ENCODE measurements at places on chromosomes 6 and 20.

- no peak for DNase-seq
Measured at GRCh38 chr20:51014797-51015722, 7.8 kb downstream of the KCNG1 start.

DNA sequence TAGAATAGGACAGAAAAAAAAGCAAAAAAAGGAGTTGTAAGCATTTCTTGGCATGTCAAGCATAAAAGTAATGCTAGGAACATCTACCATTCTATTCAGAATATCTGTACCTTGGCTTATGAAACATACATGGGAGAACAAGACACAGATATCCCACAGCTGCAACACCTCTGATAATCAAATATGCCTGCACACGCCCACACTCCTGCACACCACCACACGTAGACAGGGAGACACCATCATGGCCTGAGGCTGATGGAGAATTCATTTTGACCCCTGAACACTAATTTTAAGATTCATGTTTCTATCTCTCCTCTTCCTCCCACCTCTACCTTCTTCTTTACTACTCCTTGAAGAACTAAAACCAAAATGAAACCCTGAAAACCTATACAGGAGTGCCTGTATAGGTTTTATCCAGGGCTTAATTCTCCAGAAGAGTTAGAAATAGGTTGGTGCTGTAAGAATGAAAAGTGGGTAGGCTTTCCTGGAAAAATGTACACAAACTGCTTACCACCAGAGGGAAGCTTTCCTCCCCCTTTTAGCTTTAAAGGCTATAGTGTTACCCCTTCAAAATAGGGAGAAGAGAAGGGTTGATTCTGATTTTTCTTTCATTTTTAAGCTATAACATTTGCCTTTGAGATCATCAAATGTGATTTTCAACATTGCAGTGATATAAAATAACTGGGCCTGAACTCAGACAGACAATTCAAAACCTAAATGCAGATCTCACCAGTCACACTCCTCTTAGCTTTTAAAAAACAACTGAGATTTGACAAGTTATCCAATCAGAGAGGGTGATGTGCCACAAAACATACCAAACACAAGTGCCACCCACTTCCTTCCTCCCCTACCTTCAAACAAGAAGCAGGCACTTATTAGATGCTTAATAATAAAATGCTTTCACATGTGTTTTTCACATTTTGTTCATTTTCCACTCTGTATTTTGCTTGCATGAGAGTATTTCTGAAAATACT is 57.9 kb downstream of the ELOVL5 start:
- DNase-seq = no peak

DNA sequence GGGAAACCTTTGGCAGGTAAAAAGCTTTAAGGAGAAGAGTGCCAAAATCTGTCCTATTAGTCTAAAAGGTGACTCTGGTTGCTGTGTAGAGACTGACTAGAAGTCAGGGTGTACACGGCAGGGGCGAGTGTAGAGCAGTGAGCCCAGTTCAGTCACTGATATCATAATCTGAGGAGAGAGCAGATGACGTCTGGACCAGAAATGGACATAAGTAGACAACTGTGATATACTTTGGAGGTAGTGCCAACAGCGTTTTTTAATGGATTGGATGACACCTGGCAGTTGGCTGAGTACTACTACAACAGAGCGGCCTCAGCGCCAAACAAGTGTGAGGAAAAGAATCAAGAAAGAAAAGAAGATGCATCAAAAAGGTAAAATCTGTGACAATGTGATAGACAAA is 76.0 kb downstream of the MAP7 start:
- no peak for DNase-seq

DNA sequence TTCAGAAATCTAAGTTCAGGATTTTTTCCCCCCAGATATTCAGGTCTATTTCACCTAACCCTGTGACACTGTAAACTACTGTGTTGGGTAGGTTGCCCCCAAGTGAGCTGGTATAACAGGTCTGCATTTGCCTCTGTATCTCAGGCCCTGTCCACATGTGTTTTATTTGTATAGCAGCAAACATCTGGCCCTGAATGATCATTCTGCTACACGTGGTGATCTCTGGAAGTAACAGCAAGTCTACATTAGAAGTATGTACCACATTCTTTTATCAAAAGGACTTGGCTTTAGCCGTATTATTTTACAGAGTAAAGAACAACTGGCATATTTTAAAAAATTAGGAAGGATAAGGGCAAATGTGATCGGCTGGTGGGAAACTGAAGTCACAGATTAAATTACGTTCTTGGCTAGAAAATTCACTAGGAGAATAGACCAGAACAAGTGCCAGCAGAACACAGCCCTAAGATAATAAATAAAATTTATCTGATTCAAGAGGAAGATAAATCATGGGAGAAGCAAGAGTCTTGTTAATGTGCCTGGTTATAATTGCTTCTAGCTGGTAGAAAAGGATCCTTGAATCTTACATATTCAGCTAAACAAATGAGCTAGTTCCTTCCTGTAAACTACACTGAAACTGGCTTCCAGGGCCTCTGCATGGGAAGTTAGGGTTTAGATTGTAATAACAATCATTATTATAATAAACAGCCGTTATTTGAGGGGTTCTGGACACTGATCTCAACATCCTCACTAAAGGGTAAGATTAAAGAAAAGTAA is 192.1 kb downstream of the SAMD5 start:
- no peak for DNase-seq

- no peak for DNase-seq
Measured at GRCh38 chr20:50735813-50736212, 4.4 kb downstream of the PARD6B start.

DNA sequence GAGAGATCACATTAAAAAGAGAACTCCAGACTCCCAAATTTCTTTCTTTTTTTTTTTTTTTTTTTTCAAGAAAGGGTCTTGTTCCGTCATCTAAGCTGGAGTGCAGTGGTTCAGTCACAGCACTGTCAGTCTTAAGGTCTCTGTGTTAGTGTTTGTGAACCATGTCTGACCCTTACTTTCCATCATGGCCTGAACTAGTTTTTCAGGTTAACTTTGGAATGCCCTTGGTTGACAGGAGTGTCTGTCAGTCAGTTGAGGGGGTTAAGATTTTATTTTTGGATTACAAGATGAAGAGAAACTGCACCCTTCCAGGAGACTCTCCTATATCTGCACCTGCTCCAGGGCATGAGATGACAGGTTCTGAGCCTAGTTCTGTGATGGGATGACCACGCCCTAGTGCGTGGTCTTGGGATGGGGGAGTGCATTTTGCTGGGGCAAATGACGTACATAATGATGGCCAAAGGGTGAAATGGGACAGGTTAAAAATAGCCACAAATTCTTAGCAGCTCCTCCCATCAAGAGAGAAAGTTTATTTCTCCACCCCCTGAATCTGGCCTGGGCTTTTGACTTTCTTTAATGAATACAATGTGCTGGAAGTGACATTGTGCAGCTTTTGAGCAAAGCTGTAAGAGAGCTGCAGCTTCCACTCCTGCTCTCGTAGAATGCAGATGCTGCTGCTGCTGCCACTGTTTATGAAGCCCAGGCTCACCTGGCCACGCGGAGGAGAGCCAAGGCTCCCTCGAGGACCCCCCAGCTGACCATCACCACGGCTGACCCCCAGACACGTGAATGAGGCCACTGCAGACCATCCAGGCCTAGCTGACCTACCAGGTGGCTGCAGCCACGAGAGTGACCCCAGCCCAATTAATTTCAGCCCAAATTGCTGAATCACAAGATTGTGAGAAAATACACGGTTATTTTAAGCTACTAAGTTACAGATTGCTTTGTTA is 29.7 kb upstream of the FAM50B start:
- DNase-seq = no peak

DNA sequence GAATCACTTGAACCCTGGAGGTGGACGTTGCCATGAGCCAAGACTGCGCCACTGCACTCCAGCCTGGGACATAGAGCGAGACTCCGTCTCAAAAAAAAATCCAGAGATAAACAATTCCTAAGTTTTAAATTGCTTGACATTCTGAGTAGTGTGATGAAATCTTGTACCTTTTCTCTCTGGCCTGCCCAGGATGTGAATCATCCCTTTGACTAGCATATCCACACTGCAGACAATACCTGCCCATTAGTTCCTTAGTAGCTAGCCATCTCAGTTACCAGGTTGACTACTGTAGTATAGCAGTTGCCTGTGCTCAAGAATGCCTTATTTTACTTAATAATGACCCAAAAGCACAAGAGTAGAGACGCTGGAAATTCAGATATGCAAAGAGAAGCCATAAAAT is 2.8 kb downstream of the ZFP57 start:
- no peak for DNase-seq

Measured in HL-60 (cell line).